Glomerular endothelial cell (primary cell): ENCODE measurements at places on chromosomes 11 and 22. TPM values are rescaled to one million over a fixed set of nuclear protein-coding genes. Genes with fewer than 3 reads are reported as not detected.

Gene SF1
- 213 and 277 TPM in 2 replicates for total RNA-seq

Gene MICAL2
- total RNA-seq = 168 and 252 TPM in 2 replicates

DNA sequence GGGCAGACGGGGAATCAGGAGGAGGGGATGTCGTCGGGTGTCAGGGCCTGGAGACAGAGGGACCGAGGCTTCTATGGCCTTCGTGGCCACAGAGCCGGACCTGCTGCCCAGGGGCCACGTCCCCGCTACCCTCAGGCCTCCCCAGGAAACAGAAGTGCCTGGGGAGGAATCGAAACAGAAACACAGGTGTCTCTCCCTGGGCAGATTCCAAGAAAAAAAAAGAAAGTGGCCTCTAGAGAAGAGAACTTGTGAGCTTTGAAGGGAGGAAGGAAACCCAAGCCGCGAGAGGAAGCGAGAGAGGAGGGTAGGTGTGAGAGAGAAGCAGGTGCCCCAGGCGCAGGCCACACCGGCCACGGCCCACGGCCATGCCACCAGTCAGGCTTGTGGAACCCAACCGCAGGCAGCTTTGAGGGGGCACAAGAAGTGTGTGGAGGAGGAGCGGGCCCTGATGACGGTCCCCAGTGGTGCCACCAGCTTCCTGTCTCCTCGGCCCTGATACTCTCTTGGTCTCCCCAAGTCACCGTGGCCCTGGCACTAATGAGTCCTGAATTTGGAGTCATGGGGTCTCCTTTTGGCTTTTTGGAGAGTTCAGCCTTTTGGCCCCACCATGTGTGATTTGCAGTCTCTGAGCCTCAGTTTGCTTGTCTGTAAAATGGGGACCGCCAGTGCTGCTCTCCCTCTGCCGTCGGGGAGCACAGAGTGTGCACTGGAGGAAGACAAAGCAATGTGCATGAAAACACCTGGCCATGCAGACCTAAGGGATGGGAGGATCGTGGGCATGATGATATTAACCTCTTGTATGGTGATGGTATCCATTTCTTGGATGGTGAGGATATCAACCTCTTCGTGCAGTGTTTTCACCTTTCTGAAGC lies 25.2 kb downstream of the LIF start:
- no peak for DNase-seq

DNA sequence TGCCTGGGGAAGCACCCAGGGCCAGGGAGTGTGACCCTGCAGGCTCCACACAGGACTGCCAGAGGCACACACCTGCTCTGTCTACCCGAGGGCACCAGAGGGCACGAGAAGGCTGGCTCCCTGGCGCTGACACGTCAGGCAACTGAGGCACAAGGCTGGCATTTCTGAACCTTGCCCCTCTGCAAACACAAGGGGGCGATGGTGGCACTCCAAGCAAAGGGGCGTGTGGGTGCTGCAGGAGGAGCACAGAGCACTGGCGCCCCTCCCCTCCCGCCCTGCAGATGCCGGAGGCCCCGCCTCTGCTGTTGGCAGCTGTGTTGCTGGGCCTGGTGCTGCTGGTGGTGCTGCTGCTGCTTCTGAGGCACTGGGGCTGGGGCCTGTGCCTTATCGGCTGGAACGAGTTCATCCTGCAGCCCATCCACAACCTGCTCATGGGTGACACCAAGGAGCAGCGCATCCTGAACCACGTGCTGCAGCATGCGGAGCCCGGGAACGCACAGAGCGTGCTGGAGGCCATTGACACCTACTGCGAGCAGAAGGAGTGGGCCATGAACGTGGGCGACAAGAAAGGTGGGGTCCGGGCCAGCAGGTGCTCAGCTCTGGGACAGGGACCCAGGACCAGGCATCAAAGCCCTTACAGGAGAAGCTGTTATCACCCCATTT lies 20.8 kb upstream of the TXNRD2 start:
- DNase-seq = no peak

DNA sequence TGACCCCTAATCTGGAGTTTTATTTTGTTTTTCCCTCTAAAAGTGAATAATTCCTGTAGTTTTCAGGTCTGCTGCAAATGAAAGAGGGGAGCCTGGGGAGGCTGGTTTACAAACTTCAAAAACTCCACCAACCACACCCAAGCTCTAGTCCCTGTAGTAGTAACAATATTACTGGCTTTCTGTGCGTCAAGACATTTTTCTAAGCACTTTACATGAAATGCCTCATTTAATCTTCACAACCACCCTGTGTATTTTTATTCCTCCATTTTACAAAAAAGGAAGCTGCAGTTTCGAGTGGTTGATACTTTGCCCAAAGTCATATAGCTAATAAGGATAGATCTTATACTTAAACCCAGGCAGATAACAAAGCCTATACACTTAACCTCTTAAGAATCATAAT lies 23.5 kb downstream of the CTNND1 start:
- no peak for DNase-seq

DNA sequence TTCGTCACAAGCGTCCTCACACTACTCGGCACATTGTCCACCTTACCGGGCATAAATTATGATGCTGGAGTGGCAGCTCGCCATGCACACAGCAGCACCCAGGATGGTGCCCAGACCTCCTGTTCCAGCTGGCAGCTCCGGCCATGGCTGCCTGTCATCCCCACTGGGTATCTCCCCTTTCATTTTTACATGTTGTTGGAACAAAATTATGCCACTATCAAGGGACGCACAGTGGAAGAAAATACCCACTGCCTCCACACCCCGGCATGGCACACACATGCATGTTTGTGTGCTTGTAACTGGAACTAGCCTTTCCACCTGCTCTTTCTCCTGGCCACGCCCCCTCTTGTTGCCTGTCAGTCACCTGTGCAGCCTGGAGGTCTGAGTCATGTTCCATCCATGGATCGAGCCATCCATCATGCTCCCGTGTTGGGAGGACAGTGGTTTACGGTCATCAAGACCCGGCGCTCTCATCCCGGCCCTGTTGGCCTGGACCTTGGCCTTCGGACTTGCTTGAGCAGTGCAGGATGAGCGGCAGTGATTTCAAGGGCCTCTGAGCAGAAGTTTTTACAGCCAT lies 1069.6 kb downstream of the BRD1 start:
- DNase-seq = no peak

DNA sequence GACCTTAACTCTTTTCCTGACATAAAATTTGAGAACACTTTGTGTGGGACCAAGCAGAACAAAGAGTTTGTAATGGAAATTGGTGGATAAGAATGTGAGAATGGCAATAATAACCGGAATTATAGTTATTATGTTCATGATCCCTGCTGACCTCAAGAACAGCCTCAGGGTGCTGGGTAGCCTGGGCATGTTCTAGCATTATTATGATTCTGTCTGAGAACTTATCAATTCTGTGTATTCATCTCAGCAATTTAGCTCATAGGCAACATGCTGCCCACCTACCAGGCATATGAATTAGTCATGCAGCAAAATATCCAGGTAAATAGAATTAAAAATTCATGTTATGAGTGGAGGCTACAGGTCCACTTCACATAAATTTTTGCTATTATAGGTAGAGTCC lies 61.9 kb downstream of the CTSC start:
- no peak for DNase-seq

DNA sequence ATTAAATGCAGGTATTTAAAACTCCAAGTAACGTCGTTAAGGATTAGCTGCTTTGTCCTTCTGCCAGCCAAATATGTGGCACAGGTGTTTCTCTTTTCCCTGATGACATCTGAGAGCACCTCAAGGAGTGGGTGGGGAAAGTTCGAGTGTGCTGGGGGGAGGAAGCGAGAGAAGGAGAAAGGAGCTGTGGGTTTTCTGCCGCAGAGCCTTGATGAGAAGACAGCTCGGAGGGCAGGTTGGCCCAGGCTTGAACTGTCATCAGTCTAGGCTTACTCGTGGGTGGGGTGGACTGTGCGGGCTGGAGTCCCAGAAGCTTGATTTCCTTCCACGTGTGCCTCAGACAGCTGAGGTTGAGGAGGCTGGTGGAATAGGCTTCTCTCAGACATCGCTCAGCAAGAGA lies 15.2 kb upstream of the SORL1-AS1 start:
- DNase-seq = no peak

Gene CYP2D6
- total RNA-seq = 0.76 TPM in 1 of 2 replicates, not detected in the other

- peak; percentile 55 for DNase-seq
Observed at GRCh38 chr11:112255067-112255720, 5.5 kb downstream of the PLET1 start.

Gene AIFM3
- 0.18 TPM in 1 of 2 replicates, not detected in the other for total RNA-seq

DNA sequence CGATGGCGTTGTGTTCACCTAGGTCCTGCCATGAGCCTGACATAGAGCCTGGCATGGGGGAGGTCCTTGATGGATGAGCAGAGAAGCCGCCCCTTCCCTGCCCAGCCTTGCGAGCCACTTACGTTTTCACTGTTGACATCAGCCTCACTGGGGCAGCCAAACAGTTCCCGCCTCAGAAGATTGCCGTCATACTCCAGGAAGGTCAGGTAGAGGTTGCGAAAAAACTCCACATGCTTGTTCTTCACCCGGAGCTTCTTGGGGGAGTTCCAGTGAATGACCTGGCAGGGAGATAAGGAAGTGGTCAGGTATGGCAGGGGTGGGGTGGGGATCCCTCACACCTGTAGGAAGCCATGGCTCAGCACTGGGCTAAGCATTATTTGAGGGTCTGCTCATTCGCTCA lies 279.3 kb upstream of the SYN3 start:
- no peak for DNase-seq

DNA sequence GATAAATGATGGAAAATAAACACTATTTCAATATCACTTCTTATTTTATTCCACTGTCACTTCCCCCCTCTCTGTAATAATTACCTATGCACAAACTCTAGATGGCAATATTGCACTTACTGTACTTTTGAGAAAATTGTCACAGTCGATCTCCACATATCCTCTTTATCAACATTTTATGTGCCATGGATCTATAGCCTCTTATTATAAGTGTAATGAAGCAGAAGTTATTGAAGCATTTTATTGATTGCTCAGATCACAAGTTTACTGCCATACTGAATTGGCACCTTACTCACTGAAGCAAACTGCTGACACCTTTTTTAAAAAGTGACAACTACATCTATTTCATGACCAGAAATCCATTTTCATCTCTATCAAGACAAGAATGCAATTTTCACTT lies 133.4 kb downstream of the DCDC1 start:
- DNase-seq = no peak

DNA sequence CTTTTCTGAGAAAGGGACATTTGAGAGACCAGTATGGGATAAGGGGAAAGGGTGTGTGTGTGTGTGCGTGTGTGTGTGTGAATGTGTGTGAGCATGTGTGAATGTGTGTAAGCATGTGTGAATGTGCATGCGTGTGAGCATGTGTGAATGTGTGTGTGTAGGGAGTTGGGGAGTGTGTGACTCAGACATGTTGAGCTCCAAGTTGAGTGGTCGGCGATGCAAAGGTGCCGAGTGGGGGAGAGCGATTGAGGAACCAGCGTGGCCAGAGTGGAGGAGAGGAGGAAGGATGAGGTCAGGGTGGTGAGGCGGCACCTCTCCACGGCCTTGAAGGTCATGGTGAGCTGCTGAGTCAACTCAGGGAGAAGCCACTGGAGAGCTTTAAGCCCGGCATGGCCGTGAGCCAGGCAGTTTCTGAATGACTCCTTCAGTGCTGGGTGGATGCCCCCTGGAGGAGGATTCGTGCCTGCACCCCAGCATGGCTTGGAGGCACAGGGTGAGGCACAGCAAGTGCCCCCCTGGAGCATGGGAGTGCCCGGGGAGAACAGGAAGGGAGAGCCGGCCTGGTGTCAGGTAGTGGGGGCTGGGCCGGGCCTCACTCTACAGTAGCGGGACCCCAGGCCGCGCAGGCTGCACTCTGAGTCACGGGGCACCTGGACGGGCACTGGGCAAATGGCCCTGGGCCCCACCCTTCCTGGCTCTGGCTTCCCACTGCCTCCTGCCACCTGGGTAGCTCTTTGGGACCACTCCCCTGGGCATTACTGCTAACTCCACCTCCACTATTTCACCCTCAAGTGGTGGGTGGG lies 8.2 kb upstream of the CCDC88B start:
- DNase-seq = peak; percentile 42

DNA sequence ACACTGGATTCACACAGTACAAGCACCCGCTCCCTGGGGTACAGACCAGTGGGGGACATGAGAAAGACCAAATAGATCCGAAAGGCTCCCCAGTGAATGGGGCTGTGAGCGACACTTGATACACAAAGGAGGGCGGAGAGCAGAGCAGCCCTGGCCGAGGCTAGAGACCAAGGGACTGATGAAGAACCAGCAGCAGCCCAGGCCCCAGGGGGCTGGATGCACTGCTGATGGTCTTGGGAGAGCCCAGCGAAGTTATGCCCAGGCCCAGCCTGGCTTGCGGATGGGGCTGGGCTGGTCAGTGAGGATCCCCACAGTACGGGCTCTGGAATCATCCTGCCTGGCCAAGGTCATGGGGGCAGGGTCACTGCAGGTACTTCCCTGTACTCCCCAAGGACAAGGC lies 23.2 kb downstream of the ARHGAP1 start:
- no peak for DNase-seq

DNA sequence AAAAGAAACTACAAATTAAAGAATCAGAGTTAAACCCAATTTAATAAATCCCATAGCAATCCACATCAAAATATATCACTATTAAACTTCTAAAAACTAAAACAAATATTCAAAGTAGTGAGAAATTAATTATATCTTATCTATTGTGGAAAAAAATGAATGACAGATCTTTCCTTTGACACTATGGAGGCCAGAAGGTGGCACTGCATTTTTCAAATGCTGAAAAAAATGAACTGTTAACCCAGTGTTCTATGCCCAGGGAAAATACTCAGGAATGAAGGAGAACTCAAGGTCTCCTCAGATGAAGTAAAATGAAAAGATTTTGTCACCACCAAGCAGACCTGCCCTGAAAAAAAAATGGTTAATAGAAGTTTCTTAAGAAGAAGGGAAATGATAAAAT lies 27.7 kb downstream of the TYR start:
- DNase-seq = no peak
